ENCODE measurements at places on chromosomes 4 and X. TPM values are rescaled to one million over a fixed set of nuclear protein-coding genes. Genes with fewer than 3 reads are reported as not detected.
A peak's percentile ranks its signal among the peaks of the same experiment; 100 is the strongest.

The F8A1 gene
- total RNA-seq, result 20.8 TPM

The MAP3K15 gene
- 4.7 TPM for total RNA-seq

The RAB41 gene
- not detected for total RNA-seq

The KDM6A gene
- 40.4 TPM for total RNA-seq

The SPANXB1 gene
- total RNA-seq, result not detected

The MCF2 gene
- not detected for total RNA-seq

The BEX3 gene
- total RNA-seq, result 114 TPM

The MAGEC3 gene
- total RNA-seq, result not detected

The NDNF gene
- 0.29 TPM for total RNA-seq

The RLIM gene
- 61.7 TPM for total RNA-seq

The DCAF4L1 gene
- total RNA-seq, result 0.68 TPM

DNA sequence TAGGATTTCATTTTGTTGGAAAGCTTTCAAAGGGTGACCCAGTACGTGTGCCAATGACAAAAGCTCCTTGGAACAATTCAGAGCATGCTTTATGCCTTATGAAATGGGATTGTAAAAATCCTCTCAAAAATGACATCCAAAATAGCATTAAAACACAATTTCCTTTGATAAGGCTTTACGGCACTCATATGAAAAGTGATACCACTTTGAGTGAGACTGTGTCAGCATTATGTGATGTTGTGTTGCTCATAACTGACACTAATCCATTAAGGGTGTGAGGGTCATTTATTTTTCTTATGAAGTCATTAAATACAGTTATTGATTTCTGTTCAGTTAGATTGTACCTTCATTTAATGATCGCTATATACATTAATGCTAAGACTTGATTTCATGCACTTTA lies 250.2 kb downstream of the TENM3 start:
- DNase-seq, result no peak
- H3K4me3 ChIP-seq, result no peak overlapping the region
- H3K4me1 ChIP-seq, result no peaks in the 10 kb centered on the region
- no peak overlapping the region for H3K27ac ChIP-seq
- H3K36me3 ChIP-seq, result no peaks in the 10 kb centered on the region

- H3K4me1 ChIP-seq, result no peaks in the 10 kb centered on the region
- H3K4me3 ChIP-seq, result no peak overlapping the region
- H3K27ac ChIP-seq, result no peak overlapping the region
- H3K36me3 ChIP-seq, result no peaks in the 10 kb centered on the region
- H3K27me3 ChIP-seq, result no peaks in the 10 kb centered on the region
- no peak for DNase-seq
Measured at GRCh38 chrX:40853004-40853815, 117.9 kb upstream of the MED14 start.

DNA sequence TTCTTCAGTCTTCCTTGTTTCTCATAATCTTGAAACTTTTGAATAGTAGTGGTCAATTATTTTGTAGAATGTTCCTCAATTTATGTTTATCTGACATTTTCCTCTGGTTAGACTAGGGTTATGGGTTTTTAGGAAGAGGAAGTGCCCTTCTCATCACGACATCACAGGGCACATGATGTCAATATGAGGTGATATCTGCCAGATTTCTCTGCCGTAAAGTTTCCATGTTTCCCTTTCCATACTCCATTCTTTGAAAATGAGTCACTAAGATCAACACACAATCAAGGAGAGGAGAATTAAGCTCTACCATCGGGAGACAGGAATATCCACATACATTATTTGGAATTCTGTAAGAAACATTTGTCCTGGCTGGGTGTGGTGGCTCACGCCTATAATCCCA lies 28.4 kb downstream of the RP2 start:
- peaks cover 11% of the 10 kb centered on the region for H3K36me3 ChIP-seq
- peak overlapping the region; percentile 27 for H3K27ac ChIP-seq
- no peak for DNase-seq
- no peak overlapping the region for H3K4me3 ChIP-seq
- H3K27me3 ChIP-seq, result no peaks in the 10 kb centered on the region
- H3K4me1 ChIP-seq, result peaks cover 7% of the 10 kb centered on the region

DNA sequence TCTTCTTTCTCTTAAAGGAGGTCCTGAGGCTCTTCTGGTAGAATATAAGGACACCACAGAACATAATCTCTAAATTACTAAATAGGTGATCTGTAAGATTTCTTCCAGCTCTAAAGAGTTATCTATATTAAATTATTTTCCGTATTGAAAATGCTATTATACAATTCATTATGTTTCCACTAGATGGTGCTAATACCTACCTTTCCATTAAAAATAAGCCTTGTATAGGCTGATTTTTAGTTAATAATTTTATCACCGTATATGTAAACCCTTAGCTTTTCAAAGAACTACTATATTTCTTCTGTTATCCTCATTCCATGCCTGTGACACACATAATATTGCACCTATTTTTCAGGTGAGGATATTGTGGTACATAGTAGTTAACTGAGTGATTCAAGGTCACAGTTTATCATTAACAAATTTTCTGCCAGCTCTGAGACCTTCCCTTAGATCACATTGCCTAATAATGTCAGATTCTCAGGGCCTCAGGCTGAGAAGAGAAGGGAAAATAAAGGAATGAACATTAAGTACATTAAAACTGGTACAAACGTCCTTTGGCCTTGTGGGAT lies 138.8 kb downstream of the TEX11 start:
- H3K27me3 ChIP-seq, result peaks cover 13% of the 10 kb centered on the region
- no peak overlapping the region for H3K27ac ChIP-seq
- no peaks in the 10 kb centered on the region for H3K4me1 ChIP-seq
- no peak overlapping the region for H3K4me3 ChIP-seq
- DNase-seq, result no peak

- no peak overlapping the region for H3K4me3 ChIP-seq
- no peaks in the 10 kb centered on the region for H3K27me3 ChIP-seq
- H3K4me1 ChIP-seq, result no peaks in the 10 kb centered on the region
- no peak overlapping the region for H3K27ac ChIP-seq
- DNase-seq, result no peak
Measured at GRCh38 chr4:144304025-144304424, 163.5 kb upstream of the GYPA start.

GRCh38 chr4:11548597-11549082 lies 119.9 kb upstream of the HS3ST1 start:
- H3K36me3 ChIP-seq, result peaks cover 45% of the 10 kb centered on the region
- no peaks in the 10 kb centered on the region for H3K27me3 ChIP-seq
- DNase-seq, result peak; percentile 37
- peak overlapping the region; percentile 1 for H3K4me3 ChIP-seq

- no peaks in the 10 kb centered on the region for H3K36me3 ChIP-seq
- no peak overlapping the region for H3K27ac ChIP-seq
- no peak for DNase-seq
- H3K4me3 ChIP-seq, result no peak overlapping the region
Measured at GRCh38 chrX:110755061-110755460, 40.6 kb downstream of the CHRDL1 start.

- H3K36me3 ChIP-seq, result no peaks in the 10 kb centered on the region
- H3K4me1 ChIP-seq, result no peaks in the 10 kb centered on the region
- H3K27ac ChIP-seq, result no peak overlapping the region
- no peak for DNase-seq
- no peak overlapping the region for H3K4me3 ChIP-seq
- no peaks in the 10 kb centered on the region for H3K27me3 ChIP-seq
Measured at GRCh38 chr4:82500435-82501153, 61.2 kb downstream of the TMEM150C start.

GRCh38 chrX:101977106-101977505 lies 45.3 kb upstream of the ZMAT1 start:
- H3K27ac ChIP-seq, result no peak overlapping the region
- DNase-seq, result no peak
- no peaks in the 10 kb centered on the region for H3K36me3 ChIP-seq
- H3K4me3 ChIP-seq, result no peak overlapping the region
- no peaks in the 10 kb centered on the region for H3K27me3 ChIP-seq

- H3K4me3 ChIP-seq, result no peak overlapping the region
- H3K27ac ChIP-seq, result no peak overlapping the region
- no peaks in the 10 kb centered on the region for H3K27me3 ChIP-seq
- peaks cover 11% of the 10 kb centered on the region for H3K4me1 ChIP-seq
- DNase-seq, result no peak
Measured at GRCh38 chrX:97310373-97310772, 426.7 kb downstream of the RPA4 start.

GRCh38 chrX:129659861-129660260 lies 5.1 kb upstream of the APLN start:
- peaks cover 32% of the 10 kb centered on the region for H3K4me1 ChIP-seq
- no peaks in the 10 kb centered on the region for H3K36me3 ChIP-seq
- H3K4me3 ChIP-seq, result no peak overlapping the region
- no peak overlapping the region for H3K27ac ChIP-seq

DNA sequence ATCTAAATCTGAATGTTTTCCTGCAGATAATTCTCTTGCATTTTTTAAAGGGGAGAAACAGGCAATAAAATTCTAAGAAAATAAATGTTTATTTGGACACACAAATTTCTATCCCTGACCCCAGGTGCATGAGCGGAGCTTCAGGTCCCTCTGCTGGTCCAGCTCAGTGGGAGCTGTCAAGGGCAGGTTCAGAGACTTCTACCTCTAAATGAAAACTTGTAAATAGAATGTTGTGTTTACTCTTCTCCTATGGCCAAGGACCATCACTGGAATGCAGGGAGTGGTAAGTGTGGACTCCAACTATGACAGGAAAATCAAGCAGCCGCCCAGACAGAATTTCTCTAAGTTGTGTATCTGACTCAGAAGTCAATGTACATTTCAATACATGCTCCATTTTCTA lies 148.6 kb upstream of the TTC29 start:
- no peak overlapping the region for H3K4me3 ChIP-seq
- no peaks in the 10 kb centered on the region for H3K27me3 ChIP-seq
- H3K27ac ChIP-seq, result no peak overlapping the region
- DNase-seq, result peak; percentile 2
- H3K4me1 ChIP-seq, result no peaks in the 10 kb centered on the region
- no peaks in the 10 kb centered on the region for H3K36me3 ChIP-seq

GRCh38 chrX:43870758-43871419 lies 11.4 kb downstream of the MAOB start:
- H3K4me3 ChIP-seq, result no peak overlapping the region
- H3K27me3 ChIP-seq, result no peaks in the 10 kb centered on the region
- H3K27ac ChIP-seq, result no peak overlapping the region
- no peaks in the 10 kb centered on the region for H3K36me3 ChIP-seq

- DNase-seq, result no peak
- no peaks in the 10 kb centered on the region for H3K4me1 ChIP-seq
- H3K27ac ChIP-seq, result no peak overlapping the region
- H3K27me3 ChIP-seq, result no peaks in the 10 kb centered on the region
Measured at GRCh38 chr4:178215309-178215708, 773.1 kb upstream of the AGA start.

- DNase-seq, result no peak
- no peak overlapping the region for H3K4me3 ChIP-seq
- H3K36me3 ChIP-seq, result no peaks in the 10 kb centered on the region
- no peaks in the 10 kb centered on the region for H3K4me1 ChIP-seq
- H3K27ac ChIP-seq, result no peak overlapping the region
Measured at GRCh38 chr4:85448906-85449890, 25.8 kb upstream of the ARHGAP24 start.

GRCh38 chr4:124958847-124959246 lies 246.3 kb upstream of the ANKRD50 start:
- H3K4me3 ChIP-seq, result no peak overlapping the region
- no peak for DNase-seq
- peaks cover 3% of the 10 kb centered on the region for H3K4me1 ChIP-seq
- no peaks in the 10 kb centered on the region for H3K27me3 ChIP-seq

DNA sequence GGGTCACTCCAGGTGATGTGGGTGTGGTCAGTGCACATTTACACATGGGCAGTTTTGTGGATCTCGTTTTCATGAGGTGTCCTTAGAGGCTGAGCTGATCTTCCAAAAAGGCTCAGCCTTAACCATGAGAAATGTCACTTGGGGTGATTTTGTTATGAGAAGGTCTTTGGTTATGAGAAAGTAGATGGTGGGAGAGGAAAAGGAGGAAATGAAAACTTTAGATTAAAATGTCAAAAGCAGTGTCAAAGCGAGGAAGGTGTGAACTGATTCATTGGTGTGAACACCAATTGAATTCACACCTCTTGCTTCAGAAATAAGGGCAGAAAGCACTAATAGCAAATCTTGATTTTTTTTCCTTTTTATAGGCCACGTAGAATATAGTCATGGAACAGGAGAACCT lies 100.2 kb upstream of the ANXA3 start:
- H3K36me3 ChIP-seq, result peaks cover 8% of the 10 kb centered on the region
- no peak overlapping the region for H3K27ac ChIP-seq
- H3K4me3 ChIP-seq, result no peak overlapping the region
- H3K4me1 ChIP-seq, result no peaks in the 10 kb centered on the region
- no peaks in the 10 kb centered on the region for H3K27me3 ChIP-seq

DNA sequence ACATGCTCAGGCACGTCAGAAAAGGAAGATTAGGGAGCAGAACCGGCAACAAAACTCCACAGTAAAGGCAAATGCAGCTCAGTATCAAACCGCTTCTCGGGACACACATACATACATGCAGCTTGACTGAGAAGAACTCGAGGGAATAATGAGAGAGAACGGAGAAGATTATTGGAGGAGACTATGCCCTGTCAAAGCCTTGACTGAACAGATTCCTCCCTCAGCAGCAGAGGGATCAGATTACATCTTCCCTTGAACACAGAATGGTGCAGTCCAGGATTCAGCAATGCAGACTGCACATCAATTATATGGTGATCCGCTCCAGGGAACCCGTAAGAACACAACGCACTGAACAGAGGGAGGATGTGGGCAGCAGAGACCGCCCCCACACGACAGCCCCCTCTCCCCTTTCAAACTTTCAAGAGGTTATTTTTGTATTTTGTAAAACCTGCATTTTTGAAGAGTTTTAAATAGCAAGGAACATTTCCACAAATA lies 183.2 kb downstream of the FBXW7 start:
- no peak overlapping the region for H3K4me3 ChIP-seq
- no peak for DNase-seq
- H3K36me3 ChIP-seq, result no peaks in the 10 kb centered on the region
- no peak overlapping the region for H3K27ac ChIP-seq
- no peaks in the 10 kb centered on the region for H3K27me3 ChIP-seq
- peaks cover 8% of the 10 kb centered on the region for H3K4me1 ChIP-seq

DNA sequence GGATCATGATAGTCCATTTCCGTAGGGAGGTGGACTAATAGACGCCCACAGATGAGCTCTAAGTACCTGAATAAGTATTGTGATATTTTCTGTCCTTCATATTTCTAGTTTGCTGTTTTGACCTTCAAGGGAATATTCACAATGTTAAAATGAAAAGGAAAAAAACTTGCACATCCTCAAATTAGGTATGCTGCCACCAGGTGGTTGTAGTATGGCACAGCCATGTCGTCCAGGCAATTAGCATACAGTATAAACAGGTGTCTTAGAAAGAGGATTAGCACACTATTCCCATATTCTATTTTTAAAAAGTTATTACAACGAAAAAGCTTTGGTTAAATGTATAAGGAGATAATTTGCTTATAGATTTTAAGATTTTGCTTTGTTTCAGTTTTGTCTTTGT lies 802.0 kb downstream of the RPA4 start:
- H3K27me3 ChIP-seq, result no peaks in the 10 kb centered on the region
- no peaks in the 10 kb centered on the region for H3K4me1 ChIP-seq

- H3K4me1 ChIP-seq, result peaks cover 12% of the 10 kb centered on the region
- H3K36me3 ChIP-seq, result no peaks in the 10 kb centered on the region
- no peak overlapping the region for H3K4me3 ChIP-seq
- peak; percentile 59 for DNase-seq
Measured at GRCh38 chrX:21487832-21488231, 113.6 kb downstream of the CNKSR2 start.

Data from Calu3 (cell line).